ENCODE measurements at places on chromosomes 5 and 9.

DNA sequence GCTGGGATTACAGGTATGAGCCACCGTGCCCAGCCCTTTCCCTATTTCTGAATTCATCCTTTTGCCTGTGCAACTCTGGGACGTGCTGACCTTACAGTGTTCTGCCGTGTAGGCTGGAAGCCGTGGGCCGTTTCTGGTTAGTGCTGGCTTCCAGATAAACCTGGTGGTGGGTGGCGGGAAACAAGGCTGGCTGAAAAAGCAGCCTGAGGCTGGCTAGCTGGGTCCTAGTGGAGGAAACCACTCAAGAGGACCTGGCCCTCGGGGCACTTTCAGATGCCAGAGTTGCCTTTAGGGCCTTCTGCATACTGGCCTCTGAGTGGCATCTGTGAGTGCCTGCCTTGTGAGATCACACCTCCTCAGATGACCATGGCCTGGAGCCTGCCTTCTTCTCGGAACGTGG, 26.9 kb downstream of the GALNT12 start:
- DNase-seq, result no peak

DNA sequence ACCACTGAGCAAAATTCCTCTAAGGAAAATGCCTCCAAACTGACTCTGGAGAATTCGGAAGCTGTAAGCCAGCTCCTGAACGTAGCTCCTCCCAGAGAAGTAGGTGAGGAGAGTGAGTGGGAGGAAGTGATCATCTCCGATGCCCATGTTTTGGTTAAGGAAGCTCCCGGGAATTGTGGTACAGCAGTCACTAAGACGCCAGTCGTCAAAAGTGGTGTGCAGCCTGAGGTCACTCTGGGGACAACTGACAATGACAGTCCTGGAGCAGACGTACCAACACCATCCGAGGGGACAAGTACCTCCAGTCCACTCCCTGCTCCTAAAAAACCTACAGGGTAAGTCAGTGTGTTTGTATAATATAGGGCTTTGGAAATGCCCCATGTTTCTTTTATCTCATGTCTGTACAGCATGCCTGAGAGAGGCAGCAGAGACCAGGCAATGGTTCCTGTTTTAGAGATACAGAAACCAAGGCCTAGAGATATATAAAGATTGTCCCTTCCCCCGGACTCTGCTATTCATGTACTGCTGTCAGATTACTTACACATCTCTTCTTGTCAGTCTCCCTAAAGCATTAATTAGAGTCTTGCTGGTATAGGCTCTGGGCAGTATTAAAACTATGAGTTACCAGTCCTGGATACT, 23.9 kb downstream of the HMGXB3 start:
- no peak for DNase-seq

GRCh38 chr5:126624534-126624933, 23.8 kb downstream of the PHAX start:
- peak; percentile 69 for DNase-seq

DNA sequence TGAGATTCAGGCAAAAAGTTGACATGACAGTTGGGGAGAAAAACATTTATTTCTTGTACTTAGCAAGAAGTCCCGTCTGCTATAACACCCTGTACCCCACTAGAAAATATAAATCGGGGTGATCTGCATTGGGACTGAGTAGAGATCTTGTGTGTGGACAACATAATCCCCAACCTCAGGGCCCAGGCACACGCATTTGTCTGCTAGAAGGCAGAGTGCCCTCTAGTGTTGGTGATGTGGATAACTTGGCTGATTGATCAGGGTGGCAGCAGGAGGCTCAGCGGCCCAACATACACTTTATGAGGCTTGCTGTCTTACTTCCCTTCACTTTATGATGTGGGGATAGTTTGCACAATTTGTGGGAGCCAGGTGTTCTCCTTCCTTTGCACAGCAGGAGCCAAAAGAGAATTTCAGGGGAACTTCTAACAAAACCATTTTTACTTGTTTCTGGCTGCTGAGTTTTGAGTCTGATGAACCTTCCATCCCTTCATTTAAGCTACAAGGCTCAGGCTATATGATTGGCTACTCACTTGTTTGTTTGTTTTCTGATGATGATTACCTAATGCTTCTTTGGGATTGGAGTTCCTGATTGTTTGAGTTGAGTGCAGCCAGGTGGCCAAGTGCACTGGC, 263.2 kb downstream of the DMAC1 start:
- peak; percentile 76 for DNase-seq

GRCh38 chr9:121658166-121658565, 6.7 kb downstream of the DAB2IP start:
- no peak for DNase-seq

- DNase-seq, result no peak
These were observed 215.6 kb downstream of the SYK start for GRCh38 chr9:91017245-91017644.

GRCh38 chr5:66021585-66021984, 95.2 kb downstream of the ERBIN start:
- no peak for DNase-seq

DNA sequence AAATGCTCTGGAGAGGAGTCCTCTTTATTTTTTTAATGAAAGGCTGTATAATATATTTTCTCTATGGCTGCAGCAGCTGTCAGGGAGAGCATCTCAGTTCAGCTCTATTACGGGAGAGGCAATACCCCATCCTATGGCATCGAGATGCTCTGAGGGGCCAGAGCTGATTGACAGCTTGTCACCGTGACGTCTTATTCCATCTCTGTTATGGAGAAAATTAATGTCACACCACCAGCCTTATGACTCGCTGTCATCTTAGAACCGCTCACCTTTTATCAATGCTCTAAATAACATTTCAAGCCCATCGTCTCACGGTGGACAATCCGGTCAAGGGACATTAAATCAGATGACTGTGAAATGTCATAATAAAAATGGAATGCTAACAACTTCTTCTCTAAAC, 273.5 kb downstream of the SLF1 start:
- no peak for DNase-seq

DNA sequence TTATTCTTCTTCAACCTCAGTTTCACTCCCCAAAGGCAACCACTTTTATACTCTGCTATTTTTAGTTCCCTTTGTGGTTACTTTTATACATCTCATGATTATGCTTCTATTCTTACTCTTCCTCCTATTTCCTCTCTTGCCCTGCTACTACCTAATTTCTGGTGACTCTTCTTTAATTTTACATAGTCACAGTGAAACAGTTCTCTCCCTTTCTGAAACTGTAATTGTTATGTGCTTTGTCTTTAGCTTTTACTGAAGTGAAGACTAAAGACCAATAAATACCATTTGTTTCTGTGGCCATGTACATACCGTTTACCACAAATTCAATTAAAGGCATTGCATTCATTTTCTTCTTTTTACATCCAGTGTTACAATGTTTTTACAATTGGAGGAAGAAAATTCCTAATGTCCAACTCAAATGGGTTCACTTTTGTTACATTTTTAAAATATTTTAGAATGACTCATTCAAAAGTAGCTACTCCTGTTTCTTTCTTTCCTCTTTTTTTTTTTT, 410.6 kb downstream of the PSAT1 start:
- no peak for DNase-seq

DNA sequence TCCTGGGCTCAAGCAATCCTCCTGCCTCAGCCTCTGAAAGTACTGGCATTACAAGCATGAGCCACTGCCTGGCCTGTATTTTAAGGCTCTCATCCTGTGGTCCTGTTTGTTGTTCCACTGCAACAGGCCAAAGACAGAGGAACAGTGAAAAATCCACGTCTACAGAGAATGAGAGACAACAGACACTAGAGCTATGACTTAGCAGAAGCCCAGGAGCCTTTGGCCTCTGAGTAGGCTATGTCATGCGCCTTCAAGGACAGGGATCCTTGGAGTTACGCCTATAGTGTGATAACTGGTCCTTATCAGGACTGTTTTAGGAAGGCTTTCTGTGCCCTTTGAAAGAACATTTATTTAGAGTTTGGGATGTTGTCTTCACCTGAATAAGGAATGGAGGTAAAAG, 10.5 kb downstream of the POC5 start:
- no peak for DNase-seq

GRCh38 chr5:71699751-71700150, 19.3 kb upstream of the CARTPT start:
- DNase-seq, result no peak

GRCh38 chr9:6413365-6414246, 607 bp downstream of the UHRF2 start:
- DNase-seq, result peak; percentile 44

GRCh38 chr5:124920909-124921666, 174.6 kb upstream of the ZNF608 start:
- DNase-seq, result no peak

GRCh38 chr5:96680759-96681470, 18.7 kb downstream of the CAST start:
- no peak for DNase-seq

GRCh38 chr5:128684961-128685360, 146.9 kb upstream of the FBN2 start:
- no peak for DNase-seq

DNA sequence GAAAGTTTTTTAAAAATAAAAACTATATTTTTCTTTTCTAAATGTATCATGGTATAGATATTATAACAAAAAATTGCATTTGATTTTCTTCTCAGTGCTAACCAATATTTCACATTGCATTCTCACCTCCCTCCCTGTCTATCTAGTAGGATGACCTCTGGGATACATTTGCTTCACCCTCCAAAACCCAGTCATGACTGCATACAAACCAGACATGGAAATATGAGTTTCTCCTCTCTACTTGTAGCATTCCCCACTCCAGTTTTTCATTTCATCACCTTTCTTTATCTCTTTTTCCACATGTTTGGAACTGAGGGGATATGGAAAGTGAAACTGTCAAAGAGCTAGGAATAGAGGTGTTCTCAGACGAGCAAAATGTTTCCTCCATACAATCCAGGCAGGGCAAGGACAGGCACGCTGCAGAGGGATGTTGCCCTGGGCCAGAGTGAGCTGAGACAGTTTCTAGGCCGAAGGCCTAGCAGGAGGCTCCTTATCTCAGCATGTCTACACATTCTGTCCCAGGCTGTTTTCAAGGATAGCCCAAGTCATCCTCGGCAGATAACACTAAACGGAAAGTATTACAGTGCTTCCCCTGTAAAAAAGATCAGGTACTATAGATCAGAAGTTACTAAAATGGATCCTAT, 46.7 kb downstream of the MEF2C start:
- DNase-seq, result no peak

DNA sequence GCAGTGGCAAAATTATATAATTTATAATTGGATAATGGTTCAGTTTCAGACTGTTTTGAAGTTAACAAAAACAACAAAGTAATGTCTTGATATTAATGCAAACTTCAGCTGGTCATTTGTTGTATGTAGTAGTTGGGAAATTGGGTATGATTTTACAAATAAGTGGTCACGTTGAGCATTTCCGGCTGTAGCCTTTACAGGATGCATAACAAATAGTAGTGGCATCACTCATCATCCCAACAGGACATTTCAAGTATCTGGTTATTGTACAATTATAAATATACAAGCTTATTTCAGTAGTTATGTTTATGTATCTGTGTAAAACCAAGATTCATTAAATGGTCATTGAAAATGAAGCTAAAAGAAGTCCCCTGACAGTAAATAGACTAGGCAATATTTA, 72.9 kb downstream of the SMIM15 start:
- DNase-seq, result no peak

DNA sequence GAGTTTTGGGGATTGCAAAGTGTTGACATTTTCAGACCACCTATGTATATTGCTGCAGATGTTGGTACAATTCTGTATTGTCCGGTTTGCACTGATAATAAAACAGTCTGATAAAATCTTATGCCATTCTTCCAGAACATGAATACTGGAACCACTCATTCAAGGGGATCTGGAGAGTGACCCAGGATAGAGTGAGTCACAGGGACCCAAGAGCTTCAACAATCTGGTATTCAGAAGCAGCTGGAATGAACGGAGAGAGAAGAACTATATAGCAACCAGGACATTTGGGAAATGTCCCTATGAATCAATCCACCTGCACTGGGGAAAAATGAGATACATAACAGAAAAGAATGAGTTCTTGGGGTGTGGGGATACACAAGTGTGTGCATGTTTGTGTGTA, 73.3 kb downstream of the SH3TC2 start:
- no peak for DNase-seq

DNA sequence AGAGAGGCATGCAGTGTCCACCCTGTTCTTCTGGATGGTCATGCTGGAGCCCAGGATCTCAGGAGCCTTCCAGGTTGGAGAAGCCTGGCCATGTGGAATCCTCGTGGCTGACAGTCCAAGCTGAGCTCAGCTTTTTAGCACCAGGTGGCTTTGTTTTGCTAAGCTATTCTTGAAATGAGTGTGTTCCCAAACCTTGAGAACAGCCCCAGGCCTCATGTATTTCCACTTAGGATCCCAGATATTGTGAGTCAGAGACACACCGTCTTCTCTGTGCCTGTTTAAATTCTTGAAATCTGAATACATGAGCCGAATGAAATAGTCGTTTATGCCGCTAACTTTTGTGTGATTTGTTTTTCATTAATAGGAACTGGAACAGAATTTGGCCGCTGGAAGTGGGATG, 61.2 kb downstream of the IRX2 start:
- DNase-seq, result no peak

DNA sequence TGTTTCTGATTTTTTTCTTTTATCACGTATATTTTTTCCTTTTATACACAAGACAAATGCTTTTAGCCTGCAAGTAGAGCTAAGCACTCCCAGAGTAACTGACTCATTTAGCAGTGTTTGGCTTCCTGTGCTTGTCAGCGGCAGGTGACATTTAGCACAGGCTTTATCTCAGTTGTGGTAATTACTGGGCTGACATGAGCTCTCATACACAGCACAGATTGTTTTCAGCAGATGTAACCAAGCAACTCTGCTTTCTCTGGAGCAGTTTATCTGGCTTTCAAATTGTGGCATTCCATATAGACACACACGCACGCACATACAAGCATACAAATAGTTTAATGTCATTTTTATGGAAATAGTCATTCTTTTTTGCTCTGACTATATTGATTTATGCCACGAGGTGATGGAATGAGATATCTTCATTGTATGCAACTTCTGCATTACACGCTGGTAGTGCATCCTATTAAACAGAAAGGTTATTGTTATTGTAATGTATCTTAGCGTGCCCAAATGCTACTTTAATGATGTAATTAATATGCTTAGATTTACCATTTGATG, 379.0 kb upstream of the GRAMD2B start:
- peak; percentile 9 for DNase-seq

- DNase-seq, result no peak
These were observed 241.7 kb downstream of the DOCK8 start for GRCh38 chr9:456365-456764.

DNA sequence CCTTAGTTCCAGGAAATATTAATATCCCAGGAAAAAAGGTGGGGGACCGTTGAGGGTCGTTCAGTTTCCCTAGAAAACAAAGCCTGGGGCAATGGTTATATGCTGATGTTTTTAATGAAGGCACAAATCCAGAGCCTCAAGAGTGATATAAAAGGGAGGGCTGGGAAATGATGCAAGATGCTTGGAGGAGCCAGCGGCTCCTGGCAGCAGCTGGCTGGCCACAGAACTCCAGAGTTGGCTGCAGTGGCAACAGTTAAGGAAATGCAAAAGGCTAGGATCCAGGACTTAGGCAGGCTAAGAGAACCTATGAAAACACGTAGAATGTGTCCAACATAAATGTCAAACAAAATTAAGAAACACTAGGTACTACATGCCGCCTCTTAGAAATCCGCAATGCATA, 31.0 kb upstream of the B4GALT1 start:
- no peak for DNase-seq

GRCh38 chr5:83401775-83402174, 69.8 kb upstream of the VCAN start:
- no peak for DNase-seq
